ENCODE measurements at places on chromosomes 6 and 20.

- no peak for DNase-seq
These were observed 97.4 kb downstream of the PDSS2 start for GRCh38 chr6:107361753-107362604.

DNA sequence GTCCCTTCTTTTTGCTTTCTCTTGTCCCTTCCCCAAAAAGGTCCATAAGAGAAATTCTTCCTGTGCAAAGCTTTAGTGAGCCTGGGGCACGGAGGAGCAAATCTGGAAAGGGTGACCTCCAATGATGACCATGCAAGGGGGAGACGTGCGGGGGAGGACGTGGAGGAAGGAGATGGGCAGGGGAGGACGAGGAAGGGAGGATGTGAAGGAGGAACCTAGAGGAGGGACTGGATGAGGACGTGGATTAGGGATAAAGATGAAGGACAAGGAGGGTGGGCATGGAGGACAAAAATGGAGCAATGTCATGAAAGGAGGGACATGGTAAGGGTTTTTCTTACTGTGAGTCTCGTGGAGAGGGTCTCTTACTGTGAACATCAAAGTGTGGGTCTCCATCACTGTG, 139.5 kb downstream of the ERMARD start:
- DNase-seq = no peak

DNA sequence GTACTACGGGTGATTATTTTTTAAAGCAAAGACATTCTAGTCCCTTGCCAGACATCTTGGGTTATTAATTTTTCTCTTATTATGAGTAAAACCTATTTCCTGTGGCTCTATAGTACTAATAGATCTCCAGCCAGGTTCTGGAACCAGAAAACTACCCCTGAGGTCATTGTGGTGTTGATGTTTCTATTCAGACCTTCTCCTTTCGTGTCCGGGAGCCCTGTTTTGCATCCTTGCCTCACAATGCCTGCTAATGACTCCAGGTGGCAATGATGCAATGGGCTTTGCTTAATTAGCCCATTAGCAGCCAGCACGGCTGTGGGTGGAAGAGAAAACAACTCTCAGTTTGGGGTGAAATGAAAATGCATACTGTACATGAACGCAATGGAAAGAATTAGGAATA, 62.9 kb upstream of the ARG1 start:
- DNase-seq = no peak

DNA sequence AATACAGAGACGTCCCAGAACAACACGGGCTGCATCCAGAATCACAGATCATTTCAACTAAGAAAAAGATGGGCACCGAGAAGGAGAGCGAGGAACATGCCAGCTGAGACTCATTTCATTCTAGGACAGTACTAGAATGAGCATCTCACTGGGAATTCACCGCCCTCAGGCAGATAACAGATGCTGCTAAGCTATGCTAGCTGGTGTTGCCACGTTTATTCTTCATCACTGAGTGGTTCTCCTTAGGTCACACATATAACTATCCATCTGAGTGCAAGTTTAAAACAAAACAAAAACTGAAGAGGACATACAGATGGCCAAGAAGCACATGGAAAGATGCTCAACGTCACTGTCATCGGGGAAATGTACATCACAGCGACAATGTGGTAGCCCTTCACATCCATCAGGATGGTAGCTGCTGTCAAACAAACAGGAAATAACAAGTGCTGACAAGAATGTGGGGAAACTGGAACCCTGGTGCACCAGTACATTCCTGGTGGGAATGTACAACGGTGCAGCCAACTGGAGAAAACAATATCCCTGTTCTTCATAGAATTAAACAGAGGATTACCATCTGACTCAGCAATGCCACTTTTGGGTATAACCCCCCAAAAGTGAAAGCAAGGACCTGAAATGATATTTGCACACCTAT, 97.6 kb downstream of the SLC22A23 start:
- DNase-seq = no peak

DNA sequence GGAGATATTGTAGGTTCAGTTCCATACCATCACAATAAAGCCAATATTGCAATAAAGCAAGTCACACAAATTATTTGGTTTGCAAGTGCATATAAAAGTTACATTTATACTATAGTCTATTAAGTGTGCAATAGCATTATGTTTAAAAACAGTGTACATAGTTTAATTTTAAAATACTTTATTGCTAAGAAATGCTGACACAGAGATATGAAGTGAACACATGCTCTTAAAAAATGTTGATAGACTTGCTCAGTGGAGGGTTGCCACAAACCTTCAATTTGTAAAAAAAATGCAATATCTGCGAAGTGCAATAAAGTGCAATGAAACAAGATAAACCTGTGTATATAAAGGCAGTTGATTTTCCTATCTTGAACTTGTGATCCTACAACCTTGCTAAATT, 161.5 kb downstream of the PRDM13 start:
- DNase-seq = no peak

DNA sequence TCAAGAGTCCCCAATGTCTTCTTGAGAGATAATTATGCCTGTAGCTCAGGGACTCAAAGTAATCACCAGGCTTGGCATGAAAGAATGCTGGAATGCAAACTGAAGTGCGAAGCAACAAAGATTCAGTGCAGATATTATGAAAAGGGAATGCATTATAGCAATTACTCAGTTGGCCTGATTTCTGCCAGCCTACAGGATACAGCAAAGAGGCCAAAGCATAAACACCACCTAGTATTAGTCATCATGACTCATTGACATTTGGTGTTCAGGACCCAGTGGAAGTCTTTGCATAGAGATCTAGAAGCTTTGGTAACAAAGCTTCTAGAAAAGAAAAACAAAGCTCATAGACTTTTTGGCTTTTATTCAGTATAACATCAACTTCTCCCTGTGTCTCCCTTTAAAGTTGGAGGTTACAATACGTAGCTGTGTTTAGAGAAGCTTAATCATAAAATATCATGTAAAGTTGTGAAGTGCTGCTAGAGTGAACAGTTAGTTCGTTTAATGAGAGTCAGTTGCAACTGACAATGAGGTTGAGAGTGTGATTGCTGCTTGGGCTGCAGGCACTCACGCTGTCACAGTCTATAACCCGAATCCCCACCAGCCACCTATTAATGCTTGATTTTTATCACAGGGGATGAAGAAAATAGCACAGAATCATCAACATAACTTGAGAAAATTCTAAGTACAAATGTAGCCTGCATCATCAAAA, 932.7 kb downstream of the TFAP2A start:
- DNase-seq = peak; percentile 76

DNA sequence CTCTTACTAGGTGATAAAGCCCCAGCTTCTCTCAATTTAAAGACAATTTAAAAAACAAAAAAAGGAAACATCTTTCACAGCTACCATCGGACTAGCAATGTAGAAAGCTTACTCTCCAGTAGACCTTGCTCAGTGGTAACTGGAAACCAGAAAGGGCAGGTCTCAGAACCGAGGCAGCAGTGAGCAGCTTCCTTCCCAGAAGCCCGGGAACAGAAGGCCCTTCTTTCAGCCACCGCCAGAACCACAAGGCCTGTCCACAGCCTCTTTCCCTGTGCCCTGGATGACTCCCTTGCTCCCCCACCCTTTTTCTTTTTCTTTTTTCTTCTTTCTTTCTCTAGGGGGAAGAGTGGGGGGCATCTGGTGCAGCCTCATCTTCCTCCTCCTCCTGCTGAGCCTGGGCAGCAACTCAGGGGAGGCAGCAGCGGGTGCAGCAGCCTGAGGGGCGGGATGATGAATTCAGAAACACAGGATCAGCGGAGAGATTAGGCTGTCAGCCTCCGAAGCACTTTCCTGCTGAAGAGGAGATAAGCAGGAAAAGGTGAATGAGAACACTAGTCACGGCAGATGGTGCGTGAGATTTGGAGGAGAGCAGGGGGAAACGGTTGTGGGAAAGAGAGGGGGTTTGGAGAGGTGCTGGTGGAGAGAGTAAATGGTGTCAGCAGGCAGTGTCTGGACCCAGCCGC, 158.5 kb downstream of the ID4 start:
- DNase-seq = no peak

GRCh38 chr6:12578751-12579150, 137.8 kb upstream of the PHACTR1 start:
- no peak for DNase-seq

DNA sequence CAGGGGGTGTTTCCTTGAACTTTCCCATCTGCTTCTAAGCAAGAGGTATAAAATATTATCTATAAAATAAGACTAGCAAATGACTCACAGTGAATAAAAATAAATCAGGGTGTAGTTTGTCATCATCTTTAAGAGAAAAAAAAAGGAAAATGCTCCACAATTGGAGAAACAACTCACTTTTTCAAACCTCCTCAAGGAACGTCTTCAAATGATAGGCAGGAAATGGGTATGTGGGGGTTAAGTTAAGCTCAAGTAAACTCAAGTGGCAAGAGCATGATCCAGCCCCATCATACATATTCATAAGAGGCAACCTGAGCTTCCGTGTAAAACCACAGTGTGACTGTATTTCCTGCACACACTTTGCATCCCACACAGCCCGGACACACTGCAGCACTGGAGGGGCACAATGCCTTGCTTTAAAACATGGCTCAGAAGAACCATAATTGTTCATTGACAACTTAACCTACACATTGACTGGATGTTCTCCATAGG, 58.5 kb upstream of the CEP85L start:
- DNase-seq = no peak

- no peak for DNase-seq
These were observed 70.5 kb downstream of the ADGRG6 start for GRCh38 chr6:142372348-142372747.

DNA sequence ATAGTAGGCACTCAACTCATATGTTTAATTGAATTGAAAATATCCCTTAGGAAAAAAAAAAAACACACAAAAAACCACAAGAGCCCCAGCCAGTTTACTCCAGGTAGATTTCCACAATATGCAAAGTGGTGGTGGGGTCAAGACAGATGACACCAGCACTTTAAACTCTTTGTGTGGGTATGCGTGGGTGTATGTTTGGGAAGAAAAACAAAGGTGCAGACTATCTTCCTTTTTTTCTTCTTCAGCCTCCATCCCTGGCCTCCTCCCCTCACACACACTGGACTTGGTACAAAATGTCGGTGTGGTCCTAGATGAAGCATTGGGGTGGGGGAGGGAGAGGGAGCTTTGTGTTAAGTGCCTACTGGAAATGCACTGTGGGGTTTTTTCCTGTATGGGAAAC, 42.2 kb upstream of the CDKAL1 start:
- DNase-seq = no peak

GRCh38 chr20:54995553-54995952, 520.2 kb downstream of the DOK5 start:
- DNase-seq = no peak

DNA sequence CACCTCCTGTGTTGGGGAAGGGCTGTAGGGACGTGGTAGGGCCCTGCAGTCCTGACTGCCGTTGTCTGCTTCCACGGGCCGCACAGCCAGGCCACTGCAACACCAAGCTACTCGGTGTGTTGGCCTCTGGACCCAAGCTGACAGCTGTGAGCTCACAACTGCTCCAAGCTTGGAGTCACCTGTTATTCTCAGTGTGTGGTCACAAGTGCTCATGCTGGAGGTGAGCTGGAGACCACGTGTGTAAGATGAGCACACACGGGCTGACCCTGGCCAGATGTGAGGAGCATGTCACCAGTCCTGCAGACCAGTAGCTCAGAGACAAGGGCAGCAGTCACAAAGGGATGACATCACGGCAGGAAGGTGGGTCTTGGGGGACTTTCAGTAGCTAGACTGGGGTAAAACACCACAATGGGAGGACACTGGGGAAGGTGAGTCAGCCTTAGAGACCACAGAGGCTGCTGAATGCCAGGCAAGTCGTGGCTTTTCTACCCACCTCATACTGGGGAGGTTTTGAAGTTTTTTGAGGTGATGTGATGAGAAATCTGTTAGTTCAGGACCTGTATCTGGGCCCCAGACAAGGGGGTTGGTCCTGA, 87.3 kb downstream of the FAM120B start:
- no peak for DNase-seq

GRCh38 chr6:128284128-128284527, 236.3 kb downstream of the PTPRK start:
- DNase-seq = no peak

GRCh38 chr6:23106951-23107350, 537.6 kb downstream of the HDGFL1 start:
- peak; percentile 47 for DNase-seq

DNA sequence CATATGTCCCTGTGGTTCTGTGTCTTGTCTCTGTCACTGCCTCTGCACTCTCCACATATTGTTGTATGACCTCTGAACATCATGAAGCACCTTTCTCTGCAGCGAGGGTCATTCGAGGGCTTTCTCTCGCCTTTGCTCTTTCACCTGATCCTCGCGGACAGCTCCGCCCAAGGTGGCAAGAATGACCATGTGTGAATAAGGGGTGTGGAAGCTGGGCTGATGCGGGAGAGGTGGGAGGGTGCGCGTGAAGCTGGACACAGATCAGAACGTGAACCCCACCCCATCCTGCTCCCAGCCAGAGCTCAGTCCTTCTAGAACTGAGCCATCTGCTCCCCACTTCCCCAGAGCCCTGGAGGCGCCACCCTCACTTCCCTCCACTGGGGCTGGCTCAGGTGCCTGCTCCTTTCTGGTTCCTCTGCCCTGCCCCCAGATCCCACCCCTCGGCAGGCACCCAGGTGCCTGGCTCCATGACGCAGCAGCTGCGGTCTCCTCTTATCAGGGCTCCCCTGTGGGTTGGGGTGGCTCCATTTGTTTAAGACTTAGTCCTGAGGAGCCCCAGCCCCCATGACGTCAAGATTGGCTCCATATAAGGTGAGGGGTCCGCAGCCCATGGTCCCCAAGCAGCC, at the start of gene MUCL3:
TSS of gene MUCL3 (plus strand) at position 613 of the 626 bp plus-strand sequence. CDS start 27 bp downstream, outside the sequence.
- no peak for DNase-seq

- no peak for DNase-seq
These were observed 10.5 kb downstream of the MANBAL start for GRCh38 chr20:37299718-37300528.

DNA sequence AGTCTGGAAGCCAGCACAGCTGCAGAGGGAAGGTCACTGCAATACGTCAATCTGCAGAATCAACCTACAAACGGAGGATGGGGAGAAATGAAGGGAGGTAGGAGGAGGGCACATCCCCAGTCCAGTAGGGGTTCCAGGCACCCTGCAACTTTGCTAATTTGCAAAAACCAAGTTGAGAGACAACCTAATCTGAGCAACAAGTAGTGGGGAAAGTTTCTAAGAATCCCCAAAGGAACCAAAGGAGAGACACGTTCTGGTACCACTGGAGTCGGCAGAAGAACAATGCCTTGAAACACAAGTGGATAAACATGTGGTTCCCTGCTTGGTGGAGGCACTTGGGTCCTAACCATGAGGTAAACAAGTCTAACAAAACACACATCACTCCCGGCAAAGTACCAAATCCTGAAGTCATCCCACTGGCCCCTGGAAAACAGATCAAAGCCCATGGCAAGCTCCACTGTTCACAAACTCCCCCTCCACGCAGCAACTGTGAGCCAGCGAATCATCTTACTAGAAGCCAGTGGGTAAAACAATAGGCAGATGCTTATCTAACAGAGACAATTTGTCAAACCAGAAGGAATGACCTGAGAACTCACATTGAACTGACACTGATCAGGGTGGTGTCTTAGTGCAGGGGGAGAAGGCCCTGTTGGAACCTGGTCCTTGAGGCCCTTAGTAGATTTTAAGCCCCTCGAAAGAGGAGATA, 4.7 kb downstream of the MRPS18A start:
- DNase-seq = peak; percentile 25

All from muscle of back (tissue), 13 donors.